ELR (cell line): ENCODE measurements at places on chromosomes 5 and 9.

DNA sequence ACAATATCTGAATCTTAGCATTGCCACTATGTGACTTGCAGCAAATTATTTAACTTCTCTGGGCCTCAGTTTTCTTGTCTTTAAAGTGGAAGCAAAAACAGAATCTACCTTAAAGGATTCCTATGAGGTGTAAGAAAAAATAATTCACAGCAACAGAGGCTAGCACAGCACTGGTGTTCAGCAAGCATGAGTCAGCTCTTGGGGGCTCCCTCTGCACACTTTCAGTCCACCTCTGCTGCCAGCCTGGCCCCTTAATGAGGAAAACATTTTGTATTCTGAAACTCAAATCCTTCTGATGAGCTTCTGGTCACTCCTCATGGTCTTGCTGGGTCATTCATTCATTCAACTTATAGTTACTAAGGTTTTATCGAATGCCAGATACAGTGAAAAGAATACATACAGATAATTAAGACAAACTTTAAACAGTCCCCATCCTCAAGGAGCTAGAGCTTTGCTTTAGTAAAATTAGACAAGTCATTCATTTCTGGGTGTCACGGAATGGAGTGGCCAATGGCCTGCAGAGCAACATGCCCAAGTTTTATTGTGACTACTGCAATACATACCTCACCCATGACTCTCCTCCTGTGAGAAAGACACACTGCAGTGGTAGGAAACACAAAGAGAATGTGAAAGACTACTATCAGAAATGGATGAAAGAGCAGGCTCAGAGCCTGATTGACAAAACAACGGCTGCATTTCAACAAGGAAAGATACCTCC lies 26.8 kb upstream of the IQGAP2 start:
- DNase-seq = peak; percentile 13

GRCh38 chr9:113388833-113389232 lies 12.0 kb upstream of the HDHD3 start:
- DNase-seq = no peak

- peak; percentile 80 for DNase-seq
Observed at GRCh38 chr5:74631081-74631953, 9.2 kb downstream of the ENC1 start.

- peak; percentile 38 for DNase-seq
Observed at GRCh38 chr5:110401881-110402280, 324.6 kb downstream of the TMEM232 start.

DNA sequence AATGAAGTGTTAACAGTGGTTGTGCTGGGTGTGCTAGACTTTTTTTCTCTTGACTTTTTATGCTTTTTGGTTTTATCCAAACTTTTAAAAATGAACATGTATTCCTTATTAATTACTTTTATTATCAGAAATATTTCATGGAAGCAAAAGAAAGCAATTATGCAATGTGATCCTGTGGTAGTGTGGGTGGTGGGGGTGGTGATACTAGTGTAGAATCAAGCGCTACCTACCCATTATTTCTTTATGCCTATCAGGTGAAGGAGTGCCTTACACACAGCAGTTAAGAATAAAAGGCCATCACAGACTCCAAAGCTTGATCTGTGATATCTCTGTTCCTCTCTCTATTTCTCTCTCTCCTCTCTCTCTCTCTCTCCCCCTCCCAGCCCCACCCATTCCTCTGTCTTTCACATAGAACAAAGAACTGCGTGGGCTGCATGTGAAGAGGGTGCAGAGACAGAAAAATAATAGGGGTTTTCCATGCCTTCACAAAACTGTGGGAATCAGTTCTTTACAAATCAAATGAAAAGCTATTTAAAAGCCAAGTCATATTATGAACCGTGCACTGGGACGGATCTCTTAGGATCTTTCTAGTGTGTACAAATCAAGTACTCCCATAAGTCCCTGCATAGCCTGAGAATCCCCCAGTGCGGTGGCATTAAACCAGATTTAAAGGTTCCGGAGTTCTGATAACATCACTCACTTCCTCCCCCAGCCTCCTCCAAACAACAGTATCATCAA lies 351.2 kb downstream of the RAB3C start:
- DNase-seq = no peak

- no peak for DNase-seq
Observed at GRCh38 chr5:55502759-55503158, 32.0 kb downstream of the PLPP1 start.

GRCh38 chr9:108612513-108612912 lies 243.3 kb downstream of the ACTL7B start:
- DNase-seq = no peak

GRCh38 chr9:108377881-108378280 lies 477.9 kb downstream of the ACTL7B start:
- no peak for DNase-seq

- peak; percentile 56 for DNase-seq
Observed at GRCh38 chr5:171606414-171607024, 179.1 kb upstream of the SMIM23 start.

DNA sequence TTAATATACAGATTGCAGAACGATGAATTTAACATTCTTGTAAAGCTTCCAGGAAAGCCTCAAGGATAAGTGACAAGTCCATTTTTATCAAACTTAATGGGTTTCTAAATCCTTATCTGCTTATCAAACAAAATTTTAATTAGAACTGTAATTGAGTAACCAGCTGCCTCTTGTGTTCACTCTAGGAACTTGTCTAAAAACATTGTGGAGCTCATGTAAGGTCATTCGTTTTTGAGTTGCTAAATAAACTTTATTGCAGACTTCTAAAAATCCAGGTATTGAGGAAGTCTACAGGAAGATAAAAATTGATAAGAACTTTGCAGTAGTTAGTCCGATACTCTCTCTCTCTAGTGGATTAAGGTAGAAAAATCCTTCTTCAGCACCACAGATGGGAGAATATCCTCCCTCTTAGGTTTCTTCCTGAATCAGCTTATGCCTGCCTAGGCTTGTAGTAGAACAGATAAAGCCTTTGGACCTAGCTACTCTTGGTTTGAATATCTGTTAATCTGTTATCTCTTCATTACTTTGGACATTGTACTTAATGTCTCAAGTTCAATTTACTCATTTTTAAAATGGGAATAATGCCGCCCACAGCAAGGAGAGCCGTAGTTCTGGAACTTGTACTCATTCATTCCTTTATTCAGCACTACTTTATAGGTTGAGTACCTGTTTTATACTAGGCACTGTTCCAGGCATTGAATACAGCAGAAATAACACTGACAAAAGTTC lies 60.0 kb upstream of the DHFR start:
- no peak for DNase-seq

GRCh38 chr5:124596595-124597421 lies 149.6 kb downstream of the ZNF608 start:
- peak; percentile 73 for DNase-seq

GRCh38 chr9:136981588-136982231 lies 1.1 kb upstream of the LCNL1 start:
- peak; percentile 61 for DNase-seq

DNA sequence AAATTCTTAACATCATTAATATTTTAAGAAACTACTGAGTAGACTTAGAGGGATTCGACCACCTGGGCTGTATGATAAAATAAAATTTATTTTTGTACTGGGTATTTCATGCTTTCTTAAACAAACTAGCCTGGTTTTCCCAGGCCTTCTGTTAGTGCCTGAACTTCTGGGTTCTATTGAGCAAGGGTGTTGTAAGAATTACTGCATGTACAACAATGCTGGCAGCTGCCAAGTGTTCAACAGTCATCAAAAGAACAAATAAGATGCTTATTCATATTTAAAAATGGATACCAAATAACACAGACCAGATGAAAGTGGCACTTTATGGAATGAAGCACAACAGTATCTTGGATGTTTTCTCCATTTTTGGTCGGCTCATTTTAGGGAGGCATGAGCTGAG lies 123.2 kb upstream of the FBXL7 start:
- DNase-seq = no peak

GRCh38 chr9:33120620-33121019 lies 44.1 kb upstream of the SMU1 start:
- DNase-seq = no peak

- DNase-seq = no peak
Observed at GRCh38 chr5:137891849-137892248, 2.6 kb downstream of the PKD2L2 start.

GRCh38 chr5:53211799-53212198 lies 102.2 kb upstream of the MOCS2 start:
- peak; percentile 95 for DNase-seq

GRCh38 chr5:145449794-145450193 lies 385.3 kb downstream of the PRELID2 start:
- no peak for DNase-seq

GRCh38 chr9:88015606-88016005 lies 41.3 kb upstream of the CDK20 start:
- DNase-seq = no peak

DNA sequence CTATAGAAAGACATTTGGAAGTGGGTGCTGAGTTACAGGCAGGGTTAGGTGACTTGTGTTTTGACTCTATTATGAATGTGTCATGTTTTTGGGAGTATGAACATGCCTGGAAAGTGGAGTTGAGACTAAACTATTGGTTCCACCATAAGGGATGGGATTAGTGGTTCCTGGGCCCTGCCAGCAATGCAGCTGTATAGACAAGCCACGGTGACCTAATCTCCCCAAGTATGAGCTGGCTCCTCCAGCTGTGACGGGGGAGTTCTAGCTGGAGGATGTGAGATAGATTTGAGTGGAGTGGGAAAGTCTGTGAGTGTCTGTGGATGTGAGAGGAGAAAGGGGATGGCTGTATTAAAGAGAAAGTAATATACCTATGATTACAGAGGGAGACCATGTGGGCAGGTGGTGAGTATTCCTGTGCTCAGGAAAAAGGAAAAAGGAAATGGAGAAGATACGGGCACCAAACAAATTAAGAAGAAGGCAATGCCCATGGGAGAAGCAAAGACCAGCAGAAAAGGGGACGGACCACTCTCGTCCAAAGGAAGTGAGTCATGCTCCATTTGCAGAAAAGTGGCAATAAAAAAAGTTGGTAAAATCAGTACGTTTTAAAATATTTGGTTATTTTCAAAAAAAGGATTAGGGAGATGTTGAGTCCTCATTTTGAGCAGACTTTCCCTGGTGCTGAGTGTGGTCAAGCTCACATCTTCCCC lies 48.3 kb upstream of the ICE1 start:
- DNase-seq = peak; percentile 46
